Stimulated activated CD8-positive, alpha-beta memory T cell treated with anti-CD3 and anti-CD28 coated beads, Interleukin-15, amount 100 ng/mL, for 48 hours (primary cell): ENCODE measurements at places on chromosomes 2 and 18.

GRCh38 chr2:143070704-143071103, 58.5 kb upstream of the ARHGAP15 start:
- no peak for DNase-seq

DNA sequence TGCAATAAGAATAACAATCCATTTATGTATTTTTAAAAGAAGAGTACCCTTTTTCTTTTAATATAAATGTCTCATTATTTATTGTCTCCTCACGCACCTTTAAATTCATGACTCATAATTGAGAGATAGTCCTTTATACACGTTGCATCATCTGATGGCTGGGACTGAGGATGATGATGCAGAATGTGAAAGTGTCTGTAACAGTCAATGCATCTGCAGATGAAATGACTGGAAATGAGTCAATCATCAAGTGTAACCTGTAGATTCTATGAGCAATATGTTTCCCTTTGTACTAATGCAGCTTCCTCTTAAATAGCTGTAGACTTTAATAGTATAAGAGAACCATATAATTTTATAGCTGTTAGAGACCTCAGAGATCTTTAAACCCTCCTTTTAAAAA, 26.1 kb upstream of the SYT4 start:
- DNase-seq: no peak

GRCh38 chr2:19538411-19538963, 180.1 kb upstream of the OSR1 start:
- no peak for DNase-seq

GRCh38 chr2:74884118-74884762, 50.3 kb downstream of the HK2 start:
- DNase-seq: no peak

GRCh38 chr2:111653103-111653624, 230.8 kb downstream of the ANAPC1 start:
- no peak for DNase-seq

DNA sequence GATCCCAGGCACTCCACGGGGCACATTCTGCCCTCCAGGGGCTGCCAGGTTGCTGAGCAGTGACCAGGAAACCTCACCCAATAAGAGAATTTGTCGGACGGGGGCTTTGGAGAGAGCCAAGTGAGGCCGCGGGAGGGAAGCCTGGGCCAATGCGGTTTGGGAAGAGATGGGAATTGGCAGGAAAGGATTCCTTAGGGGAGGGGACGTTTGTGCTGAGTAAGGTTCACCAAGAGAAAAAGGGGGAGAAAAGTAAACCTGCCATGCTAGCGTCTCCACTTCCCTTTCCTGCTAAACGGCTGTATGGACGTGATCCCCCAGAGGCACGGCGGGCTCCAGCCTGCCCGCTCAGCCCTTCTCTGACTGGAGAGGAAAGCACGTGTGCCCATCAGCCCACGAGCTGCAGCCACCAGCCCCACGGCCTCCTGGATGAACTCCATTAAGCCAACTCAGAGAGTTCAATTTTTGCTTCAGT, 194.4 kb upstream of the ID2 start:
- DNase-seq: no peak

DNA sequence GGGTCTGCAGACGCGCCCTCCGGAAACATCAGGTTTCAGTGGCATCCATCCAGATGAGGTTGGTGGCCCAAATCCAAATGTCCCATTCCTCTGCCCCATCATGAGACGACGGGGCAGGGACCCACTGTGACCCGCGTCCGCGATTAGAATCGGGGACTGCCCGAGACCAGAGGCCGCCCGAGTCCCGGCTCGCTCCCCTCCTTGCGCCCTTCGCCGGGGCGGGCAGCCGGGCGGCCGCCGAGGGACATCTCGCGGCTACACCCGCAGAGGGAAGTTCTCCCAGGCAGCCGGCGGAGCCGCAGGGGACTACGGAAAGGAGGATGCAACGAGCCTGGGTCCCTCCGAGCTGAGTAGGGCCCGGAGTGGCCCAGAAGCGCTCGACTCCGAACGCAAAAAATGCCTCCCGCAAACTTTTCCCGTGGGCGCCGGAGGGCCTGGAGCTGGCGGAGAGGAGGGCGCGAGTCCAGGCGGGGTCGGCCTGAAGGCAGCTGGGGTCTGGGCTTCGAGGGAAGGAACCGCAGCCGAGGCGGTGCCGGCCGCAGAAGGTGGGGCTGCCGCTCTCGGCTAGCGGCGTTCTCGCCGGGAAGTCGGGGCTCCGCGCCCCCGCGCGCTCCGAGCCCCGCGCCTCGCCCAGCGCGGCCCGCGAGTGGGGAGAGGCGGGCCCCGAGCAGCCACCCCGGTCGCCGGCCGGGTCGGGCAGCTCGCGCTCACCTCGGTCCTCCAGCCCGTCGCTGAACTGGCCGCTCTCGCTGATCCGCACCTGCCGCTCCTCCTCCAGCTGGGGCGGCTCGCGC, 580 bp downstream of the TMEM163 start:
- DNase-seq: no peak

- DNase-seq: no peak
These were observed 2.4 kb upstream of the KCNF1 start for GRCh38 chr2:10909050-10909995.

DNA sequence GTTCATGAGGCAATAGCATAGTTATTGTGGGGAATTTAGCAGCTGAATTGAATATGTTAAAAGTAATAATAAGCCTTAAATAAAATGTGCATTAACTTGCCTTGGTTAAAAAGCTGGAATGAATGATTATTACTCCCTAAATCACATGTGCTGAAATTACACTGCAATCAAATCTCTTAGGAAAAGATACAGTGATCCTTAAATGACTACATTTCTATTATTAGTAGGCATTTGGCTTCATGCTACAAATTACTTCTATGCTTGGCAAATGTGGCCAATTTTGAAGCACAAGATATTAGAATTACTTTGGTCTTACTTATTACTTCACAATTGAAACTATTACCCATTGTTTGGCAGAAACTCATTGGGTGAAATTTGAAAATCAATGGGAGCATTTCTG, 5.4 kb downstream of the RND3 start:
- DNase-seq: no peak

DNA sequence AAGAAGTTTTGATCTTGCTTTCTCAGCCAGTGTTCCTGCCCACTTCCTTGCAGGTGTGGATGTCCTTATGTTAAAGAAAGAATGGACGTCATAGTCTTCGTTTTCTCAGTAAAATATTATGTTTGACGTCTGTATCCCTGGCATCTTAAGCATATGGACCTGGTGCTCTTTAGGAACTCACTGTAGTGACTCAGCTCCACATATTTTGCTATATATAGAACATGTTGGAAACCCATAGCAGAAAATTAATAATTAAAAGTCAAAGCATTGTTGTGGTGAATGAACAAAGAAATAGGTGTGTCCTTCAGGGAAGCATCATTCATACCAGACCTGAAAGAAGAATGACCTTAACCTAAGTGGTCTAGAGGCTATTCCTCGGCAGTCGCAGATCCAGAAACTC, 196.1 kb downstream of the MCFD2 start:
- no peak for DNase-seq

GRCh38 chr2:219221957-219222518, 3.3 kb upstream of the ABCB6 start:
- no peak for DNase-seq

- DNase-seq: no peak
These were observed 208.7 kb downstream of the LOXHD1 start for GRCh38 chr18:46448347-46448746.

DNA sequence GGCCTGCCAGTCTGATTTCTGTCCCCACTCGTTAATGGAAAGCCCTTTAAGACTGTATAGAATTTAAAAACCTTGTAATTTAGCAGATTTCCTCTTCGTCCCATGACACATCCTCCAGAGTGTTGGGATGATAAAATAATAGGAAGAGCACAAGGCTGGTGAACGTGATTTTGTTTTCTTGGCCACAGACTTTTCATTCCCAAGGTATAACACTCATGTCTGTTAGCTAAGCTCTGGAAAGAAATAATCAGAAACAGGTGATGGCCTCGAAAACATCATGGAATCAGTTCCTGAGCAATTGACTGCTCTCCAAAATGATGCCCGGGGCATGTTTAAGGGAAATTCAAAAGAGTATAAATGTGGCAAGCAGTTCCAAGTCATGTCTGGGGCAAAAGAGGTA, 337.8 kb upstream of the TCF4 start:
- DNase-seq: no peak

- no peak for DNase-seq
These were observed 125.9 kb downstream of the TMEM131 start for GRCh38 chr2:97869722-97870346.

DNA sequence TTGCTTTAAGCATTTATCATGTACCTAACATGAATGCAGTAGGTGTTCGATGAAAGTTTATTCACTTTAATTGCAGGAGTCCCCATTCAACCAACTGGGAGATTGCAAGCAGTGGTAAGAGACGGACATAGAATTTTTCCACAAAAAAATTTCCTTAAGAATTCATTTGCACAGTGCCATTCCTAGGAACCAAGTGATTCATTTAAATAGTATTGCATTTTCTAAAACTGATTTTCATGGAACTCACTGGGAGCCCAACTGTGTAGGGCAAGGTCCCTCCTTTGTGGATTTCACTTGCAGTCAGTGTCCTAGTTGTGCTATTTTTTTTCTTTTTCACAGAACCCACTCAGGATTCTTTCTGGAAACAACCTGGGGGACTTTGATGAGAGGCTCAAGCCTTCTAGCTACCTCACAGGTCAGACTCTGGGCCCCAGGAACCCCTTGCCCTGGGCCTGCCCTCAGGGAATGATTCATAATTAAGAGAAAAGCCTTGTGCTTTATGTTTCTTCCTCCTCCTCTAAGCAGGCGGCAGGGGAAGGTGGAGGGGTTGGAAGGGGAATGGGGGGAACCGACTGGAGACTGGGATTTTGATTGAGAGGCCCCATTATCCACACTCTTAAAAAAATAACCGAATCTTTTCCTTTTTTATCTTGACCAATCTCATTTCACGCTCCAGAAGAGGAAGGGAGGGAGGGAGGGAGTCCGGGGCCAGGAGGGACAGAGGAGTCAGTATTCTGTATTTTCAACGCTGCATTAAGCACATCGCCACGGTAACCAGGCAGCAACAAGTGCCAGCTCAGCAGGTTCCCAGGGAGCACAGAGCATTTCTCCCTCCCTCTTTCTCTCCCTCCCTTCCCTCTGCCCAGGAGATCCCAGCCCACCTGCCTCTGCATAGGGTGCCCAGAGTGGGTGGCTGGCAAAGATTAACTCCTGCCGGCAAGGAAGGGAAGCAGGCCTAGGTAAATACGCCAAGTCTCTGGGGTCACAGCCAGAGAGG, 51.8 kb downstream of the PSD4 start:
- DNase-seq: no peak

- no peak for DNase-seq
These were observed 8.7 kb upstream of the ADGRF3 start for GRCh38 chr2:26355038-26355995.

GRCh38 chr2:148599109-148599991, 45.2 kb upstream of the EPC2 start:
- no peak for DNase-seq

GRCh38 chr2:222722327-222722946, 51.0 kb downstream of the MOGAT1 start:
- no peak for DNase-seq

DNA sequence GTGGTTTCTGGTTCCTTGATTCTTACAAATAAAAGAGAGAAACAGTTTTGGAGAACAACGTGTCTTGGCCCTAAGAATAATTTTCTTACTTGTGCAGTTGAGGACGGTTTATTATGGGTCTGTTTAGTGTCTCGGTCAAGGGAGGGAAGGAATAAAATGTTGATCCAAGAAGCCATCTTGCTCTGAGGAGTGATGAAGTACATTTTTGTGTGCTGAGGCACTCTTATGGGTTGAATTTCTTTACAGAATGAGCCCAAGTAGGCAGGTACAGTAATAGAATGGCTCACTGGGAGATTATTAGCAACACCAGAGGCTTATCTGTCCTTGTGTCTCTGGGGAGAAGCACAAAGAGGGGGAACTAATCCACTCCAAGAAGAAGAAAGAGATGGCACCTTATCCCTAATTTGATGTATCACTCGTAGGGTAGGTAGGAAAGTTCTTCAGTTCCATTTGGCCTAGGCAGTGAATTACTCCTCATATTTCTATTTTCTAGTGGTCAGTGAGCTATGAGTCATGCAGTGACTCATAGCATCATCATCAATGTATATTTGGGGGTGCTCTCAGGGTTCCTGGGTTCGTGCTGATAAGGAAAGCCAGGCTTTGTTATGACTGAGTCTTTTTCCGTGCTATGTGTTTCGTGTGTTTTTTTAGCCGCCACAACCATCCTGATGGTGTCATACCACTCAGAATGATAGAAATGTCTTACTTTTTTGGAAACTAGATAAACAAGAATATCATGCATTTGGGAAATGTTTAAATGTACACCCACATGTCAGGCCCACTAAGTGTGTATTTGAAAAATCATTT, 250.1 kb upstream of the CTAGE1 start:
- no peak for DNase-seq

- DNase-seq: no peak
These were observed 570 bp downstream of the SCRN3 start for GRCh38 chr2:174395969-174396630.

GRCh38 chr2:185202945-185203528, 535.6 kb upstream of the FSIP2 start:
- DNase-seq: no peak

DNA sequence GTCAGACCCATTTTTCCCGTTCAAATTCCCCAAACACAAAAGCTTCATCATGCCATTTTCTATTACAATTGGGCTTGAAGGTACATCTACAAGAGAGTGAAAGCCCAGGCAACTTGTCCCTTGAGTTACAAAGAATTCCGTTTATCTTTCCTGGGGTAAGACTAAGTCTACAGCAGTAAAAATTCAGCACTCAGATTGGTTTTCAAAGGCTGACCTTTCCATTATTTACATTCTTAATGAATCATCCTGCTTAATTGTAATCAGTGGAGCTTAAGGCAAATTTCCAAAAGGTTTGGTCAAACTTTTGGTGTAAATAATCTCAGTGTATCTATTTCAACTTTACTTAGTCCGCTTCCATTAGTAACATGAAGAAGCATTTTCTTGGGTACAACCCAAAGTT, 33.4 kb upstream of the ST3GAL5 start:
- no peak for DNase-seq

- no peak for DNase-seq
These were observed 329.5 kb downstream of the PAX3 start for GRCh38 chr2:221969087-221969829.

DNA sequence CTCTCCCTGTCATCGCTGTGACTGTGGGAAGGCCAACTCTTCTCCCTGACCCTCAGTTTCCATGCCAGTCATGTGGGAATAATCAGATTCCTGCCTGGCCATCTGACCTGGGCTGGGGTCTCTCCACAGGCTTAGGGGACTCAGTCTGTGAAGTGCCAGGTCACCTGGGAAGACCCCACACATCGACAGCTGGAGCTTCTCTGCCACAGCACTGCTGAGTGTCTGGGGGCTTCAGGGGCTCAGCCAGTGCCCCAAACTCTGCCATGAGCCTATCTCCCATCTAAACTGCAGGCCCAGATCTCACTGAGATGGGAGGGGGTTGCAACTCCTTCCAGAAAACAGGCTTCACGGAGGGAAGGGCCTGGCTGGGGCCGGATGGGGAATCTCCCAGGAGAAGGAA, 42.0 kb upstream of the OTOS start:
- no peak for DNase-seq

DNA sequence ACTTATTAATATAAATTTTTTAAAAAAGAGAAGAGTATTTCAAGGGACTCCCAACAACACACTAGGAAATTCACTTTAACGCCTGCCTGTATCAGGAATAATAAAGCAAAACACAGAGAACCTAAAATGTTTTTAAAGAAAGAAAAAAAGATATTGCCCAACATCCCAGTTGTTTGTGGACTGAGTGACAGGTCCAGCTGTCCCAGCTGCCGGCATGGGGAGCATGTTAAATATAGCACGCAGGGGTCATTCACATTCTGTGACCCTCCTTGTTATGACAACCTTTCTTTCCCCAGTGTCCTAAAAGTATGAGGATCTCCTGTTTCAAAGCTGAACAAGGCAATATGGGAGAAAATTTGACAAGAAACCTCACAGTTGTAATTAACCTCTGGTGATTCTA, 4.4 kb downstream of the KLHL41 start:
- DNase-seq: no peak
